ENCODE measurements at places on chromosomes 6 and 20.

DNA sequence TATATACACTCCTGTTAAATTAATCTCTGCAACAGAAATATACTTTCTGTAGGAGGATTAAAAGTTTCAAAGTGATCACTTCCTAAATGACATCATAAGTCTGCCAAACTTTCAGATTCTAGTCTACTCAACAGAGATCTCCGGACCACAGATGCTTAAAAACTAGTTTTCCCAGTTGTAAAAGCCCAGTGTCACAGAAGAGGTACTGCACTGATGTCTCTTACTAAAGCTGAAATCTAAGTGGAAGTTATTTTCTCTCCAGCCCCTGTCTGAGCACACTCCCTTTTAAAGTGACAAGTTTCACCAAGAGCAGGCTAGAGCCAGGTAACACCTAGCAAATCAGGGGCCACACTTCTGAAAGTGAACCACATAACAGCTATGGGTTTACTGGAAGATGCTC is 71.6 kb upstream of the DST start:
- DNase-seq: no peak

- DNase-seq: no peak
Observed at GRCh38 chr6:148887181-148887580, 140.4 kb downstream of the UST start.

GRCh38 chr20:43292222-43292621 is 102.5 kb upstream of the PTPRT start:
- DNase-seq: no peak

GRCh38 chr6:23412770-23413169 is 713.2 kb upstream of the NRSN1 start:
- DNase-seq: no peak

GRCh38 chr6:84767526-84768201 is 3.3 kb upstream of the TBX18 start:
- DNase-seq: no peak

DNA sequence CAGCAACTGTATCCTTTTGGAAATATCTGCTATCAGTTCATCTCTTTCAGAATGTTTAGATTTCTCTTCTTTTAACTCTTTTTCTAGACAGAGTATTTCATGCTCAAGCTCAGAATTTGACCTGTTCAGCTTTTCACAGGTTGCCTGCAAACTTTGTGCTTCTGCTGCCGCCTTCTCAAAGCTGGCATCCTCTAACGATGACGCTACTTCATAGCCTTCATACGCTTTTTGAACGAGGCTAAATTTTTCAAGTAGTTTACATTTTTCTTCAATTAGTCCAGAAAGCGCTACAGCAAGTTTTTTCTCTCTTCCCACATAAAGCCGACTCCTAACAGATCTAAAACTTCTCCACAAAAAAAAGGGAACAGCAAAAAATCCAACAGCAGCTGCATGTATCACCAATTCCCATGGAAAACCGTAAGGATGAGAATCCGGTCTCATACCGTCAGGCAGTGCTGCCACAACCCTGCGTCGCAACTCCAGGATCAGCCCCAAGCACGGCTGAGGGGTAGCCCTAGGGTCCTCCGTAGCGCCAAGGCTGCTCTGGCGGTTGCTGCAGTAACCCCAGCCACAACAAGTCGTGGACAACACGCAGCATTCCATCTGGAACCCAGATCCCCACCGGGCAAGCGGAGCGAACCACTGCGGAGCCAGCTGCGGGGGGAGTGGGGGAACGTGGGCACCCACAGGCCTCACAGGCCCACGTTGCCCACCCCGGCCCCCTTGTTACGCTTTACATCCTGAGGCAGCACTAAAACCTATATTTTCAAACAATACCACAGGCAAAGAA is 30.6 kb downstream of the DACT2 start:
- no peak for DNase-seq

DNA sequence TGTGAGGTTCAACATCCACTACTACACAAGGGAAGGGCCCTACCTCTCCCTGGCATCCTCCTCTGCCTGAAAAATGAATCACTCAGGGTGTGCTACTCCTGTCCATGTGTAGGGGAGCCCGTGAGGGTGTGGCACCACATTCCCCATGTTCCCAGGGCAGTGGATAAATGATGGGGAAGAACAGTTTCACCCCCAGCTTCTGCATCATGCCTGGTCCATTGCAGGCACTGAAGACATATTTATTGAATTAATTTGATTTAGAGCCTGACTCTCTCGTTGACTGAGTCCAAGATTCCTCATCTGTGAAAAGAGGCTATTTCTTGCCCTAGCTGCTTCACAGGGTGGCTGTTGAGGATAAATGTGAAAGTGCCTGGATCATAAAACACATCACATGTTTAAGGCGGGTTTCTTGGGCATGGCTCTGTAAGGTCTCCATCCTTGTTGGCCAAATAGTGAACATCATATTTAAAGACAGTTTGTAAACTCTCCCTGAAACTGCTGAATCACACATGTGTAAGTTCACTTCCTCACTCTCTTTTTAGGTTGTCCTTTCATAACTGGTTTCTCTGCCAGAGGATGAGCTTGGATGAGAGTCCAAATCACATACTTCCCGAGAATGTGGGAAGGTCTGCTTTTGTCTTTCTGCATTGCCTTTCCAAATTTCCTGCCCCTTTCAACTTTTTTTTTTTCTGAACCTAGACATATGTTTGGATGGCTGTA is 79.7 kb upstream of the FYN start:
- DNase-seq: no peak

DNA sequence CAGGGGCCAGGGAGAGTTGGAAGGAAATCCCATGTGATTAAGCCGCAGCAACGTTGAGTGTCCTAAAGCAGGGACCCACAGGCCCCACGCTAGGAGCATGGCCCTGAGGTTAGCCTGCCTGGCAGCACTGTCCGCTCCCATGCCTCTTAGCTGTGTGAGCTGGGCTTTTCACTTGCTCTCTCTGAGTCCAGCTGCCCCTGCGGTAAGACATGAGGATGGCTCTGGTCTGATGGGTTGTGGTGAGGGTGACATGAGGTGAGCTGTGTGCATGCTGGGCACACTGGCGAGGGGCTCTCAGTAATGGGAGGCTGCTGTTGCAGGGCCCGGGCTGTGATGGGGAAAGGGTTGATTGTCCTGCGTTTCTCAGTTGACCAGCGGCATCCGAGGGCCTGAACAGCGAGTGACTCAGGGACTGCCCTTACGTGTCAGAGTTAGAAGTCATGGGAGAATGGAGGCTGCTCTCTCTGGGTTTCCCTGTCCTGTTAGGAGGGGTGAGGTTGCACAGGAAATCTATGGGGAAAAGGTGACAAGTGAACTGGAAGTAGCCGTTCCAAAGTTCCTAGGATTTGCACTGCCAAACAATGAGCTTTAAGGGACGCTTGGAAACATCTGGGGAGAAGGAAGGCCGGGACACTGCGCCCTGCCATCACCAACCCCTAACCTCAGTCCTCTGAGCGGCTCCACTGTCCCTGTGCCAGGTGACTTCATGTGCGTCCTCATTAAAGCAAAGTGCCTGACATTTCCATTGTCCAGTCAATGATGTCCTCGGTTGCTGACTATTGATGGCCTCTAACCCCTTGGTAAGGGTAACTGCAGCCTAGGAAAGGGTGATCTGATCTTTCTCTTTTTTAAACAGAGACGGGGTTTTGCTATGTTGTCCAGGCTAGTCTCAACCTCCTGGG is 51.3 kb downstream of the ADNP start:
- no peak for DNase-seq
